ENCODE measurements at places on chromosomes 1 and 21.

GRCh38 chr1:17233675-17234320 lies 15.1 kb upstream of the PADI3 start:
- peak; percentile 90 for DNase-seq

DNA sequence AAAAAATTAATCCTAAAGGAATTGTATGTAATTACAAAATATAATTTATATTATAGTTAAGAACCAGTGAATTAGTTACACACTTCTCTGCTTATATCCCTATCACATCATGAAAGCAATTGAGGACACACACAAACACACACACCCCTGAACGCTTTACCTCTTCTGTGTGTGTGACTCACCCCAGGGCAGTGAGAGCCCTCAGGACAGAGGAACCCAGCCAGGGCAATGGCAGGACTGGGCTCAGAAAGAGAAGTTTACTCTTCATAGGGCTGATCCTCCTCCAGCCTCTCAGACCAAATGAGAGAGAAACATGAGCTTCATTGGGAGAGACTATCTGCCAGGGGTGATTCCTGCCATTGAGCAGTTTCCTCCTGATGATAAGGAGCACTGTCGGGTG lies 38.1 kb downstream of the SLC44A3 start:
- no peak for DNase-seq

DNA sequence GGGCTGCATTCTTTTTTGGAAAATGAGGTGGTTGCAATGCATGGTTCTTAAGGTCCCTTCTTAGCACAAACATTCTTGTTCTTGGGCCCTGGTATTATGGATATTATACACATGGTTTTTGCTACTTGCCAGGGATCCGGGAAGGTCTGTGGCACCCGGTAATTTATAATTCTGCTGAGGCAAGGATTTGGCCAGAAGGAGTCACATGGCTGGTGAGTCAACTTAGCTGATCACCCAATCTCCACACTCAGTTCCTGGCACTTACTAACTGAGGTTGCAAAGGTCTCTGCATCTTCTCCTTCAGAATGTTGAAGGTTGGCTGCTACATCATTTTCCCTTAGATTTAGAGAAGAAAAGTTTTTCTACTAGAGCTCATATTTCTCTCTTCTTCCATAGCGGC lies 112.5 kb downstream of the ROR1 start:
- DNase-seq = no peak

DNA sequence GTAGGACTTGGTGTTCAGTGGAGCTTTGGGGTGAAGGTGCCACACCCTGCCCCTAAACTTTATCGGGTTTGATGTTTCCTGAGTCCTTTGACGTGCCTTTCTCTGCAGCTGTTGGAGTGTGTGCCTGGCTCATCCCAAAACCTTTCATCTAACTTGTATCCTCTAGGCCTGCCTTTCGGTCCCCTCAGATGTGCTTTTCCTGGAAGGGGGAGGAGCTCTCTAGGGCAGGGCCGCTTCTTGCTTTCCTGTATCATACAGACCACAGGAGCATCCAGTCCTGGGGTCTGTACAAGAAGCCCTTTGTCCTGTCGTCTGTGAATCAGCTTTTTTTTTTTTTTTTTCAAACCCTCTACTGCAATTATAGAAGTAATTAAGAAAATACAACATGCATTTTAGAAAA lies 35.7 kb downstream of the PTGFRN start:
- DNase-seq = no peak

- DNase-seq = no peak
Observed at GRCh38 chr1:57142169-57142568, 176.4 kb upstream of the C8B start.

GRCh38 chr1:94530373-94530878 lies 11.1 kb downstream of the F3 start:
- DNase-seq = no peak

DNA sequence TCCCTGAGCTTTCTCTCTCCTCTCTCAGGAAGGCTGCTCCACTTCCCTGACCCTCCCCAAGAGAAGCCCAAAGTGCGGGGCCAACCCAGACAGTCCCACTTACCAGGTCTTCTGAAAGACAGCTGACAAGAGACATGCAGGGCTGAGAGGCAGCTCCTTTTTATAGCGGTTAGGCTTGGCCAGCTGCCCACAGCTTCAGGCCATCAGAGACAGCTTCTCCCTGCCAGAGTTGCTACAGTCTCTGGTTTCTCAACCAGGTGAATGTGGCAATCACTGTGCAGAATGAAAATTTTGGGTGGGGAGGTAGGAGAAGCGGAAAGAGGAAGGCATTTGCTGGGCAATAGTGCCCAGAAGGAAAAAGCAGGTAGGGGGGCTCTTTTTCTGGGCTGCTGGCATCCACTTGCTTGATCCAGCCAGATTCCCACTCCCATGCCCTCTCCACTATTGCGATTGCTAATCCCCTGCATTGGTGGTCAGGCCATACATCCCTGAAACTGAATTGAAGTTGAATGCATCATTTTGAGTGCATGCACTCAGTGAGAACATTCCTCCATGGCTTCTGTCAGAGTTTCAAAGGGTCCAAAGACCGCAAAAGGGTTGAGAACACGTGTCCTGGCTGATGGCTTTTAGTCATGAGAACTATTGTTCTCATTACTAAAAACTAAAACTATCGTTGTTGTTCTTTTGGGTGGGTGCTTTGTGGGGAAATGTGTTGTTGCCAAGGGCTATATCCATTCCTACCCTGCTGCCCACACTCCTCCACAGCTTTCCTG lies at the start of gene S100A8:
TSS of gene S100A8 (minus strand) at position 136 of the 773 bp plus-strand sequence. CDS start 538 bp downstream, outside the sequence.
- DNase-seq = no peak

GRCh38 chr1:108140936-108141335 lies 59.2 kb downstream of the SLC25A24 start:
- DNase-seq = no peak

DNA sequence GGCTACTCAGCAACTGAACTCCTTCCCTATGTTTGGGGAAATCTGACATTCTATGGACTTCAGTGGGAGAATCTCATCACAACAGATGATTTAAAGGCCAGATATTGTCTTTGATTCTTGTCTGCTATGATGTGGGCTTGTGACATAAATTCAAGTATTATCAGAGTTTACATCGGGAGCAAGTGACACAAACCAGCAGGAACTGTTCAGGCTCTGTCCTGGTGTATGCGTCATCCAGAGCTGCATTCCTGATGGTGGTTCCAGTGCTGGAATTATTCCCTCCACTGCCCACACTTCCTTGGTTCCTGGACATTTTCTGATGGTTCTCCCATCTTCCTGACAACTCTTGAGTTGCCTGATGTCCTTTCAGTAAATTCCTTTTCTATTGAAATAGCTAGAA lies 10.8 kb upstream of the LSM10 start:
- DNase-seq = no peak

DNA sequence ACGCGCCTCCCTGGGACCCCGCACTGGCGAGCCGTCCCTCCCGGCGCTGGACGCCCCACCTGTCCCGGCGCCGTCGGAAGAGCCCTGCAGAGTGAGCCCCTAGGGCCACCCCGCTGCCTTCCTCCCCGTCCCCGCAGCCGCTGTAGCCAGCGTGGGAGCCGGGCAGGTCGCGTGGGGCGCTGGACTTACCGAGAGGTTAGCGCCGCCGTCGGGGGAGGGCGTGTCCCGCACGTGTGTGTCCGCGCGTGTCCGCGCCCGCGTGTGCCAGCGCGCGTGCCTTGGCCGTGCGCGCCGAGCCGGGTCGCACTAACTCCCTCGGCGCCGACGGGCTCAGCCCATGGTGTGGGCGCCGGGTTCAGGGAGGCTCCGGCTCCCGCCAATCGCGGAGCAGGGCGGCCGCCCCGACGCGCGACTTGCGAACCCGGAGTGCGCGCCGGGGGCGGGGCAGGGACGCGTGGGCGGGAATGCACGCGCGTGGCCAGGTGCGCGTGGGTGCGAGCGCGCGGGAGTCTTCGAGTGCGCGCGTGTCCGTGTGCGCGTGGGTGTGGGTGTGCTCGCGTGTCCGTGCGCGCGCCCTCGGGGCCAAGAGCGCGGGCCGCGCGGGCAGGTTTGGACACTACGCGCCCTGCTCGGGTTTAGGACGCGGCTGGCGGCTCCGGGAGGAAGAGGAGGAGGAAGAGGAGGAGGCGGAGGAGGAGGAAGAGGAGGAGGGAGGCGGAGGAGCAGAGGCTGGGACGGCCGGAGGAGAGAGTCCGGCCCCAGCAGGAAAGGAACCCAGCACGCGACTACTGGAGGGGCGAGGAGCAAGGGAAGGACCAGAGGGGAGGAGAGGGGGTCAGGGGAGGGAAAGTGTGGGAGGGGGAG lies 145.2 kb upstream of the ETS2 start:
- DNase-seq = peak; percentile 53

- no peak for DNase-seq
Observed at GRCh38 chr1:225933072-225933471, 7.9 kb downstream of the LEFTY2 start.

- peak; percentile 77 for DNase-seq
Observed at GRCh38 chr1:40849801-40850592, 12.2 kb downstream of the CITED4 start.

- no peak for DNase-seq
Observed at GRCh38 chr1:113913887-113914664, 8.9 kb downstream of the DCLRE1B start.

Measured in mucosa of descending colon (tissue), 3 donors.